Activated CD4-positive, alpha-beta T cell treated with anti-CD3 and anti-CD28 coated beads, Interleukin-2, amount 10 ng/mL, durations not matched to agents 7 days and 5 days (primary cell): ENCODE measurements at places on chromosomes 3 and 15.
A peak's percentile ranks its signal among the peaks of the same experiment; 100 is the strongest.

GRCh38 chr3:4322635-4323034 lies 19.5 kb downstream of the SETMAR start:
- no peak for DNase-seq
- peaks cover 6% of the 10 kb centered on the region for H3K36me3 ChIP-seq
- H3K4me3 ChIP-seq: no peak overlapping the region
- no peaks in the 10 kb centered on the region for H3K4me1 ChIP-seq
- no peaks in the 10 kb centered on the region for H3K27me3 ChIP-seq
- H3K27ac ChIP-seq: no peak overlapping the region

GRCh38 chr3:28476194-28476593 lies 127.6 kb upstream of the AZI2 start:
- no peaks in the 10 kb centered on the region for H3K36me3 ChIP-seq
- DNase-seq: no peak
- H3K4me1 ChIP-seq: no peaks in the 10 kb centered on the region

- H3K27ac ChIP-seq: no peak overlapping the region
- H3K4me3 ChIP-seq: no peak overlapping the region
- no peaks in the 10 kb centered on the region for H3K27me3 ChIP-seq
- no peaks in the 10 kb centered on the region for H3K36me3 ChIP-seq
- H3K4me1 ChIP-seq: no peaks in the 10 kb centered on the region
Observed at GRCh38 chr15:36428102-36428845, 151.2 kb upstream of the CDIN1 start.

- peak; percentile 87 for DNase-seq
- no peak overlapping the region for H3K4me3 ChIP-seq
- H3K27ac ChIP-seq: peak overlapping the region; percentile 5
- H3K4me1 ChIP-seq: peaks cover 49% of the 10 kb centered on the region
- H3K36me3 ChIP-seq: peaks cover 4% of the 10 kb centered on the region
- peaks cover 13% of the 10 kb centered on the region for H3K27me3 ChIP-seq
Observed at GRCh38 chr15:73972984-73973682, 19.0 kb downstream of the STOML1 start.

- DNase-seq: no peak
- no peaks in the 10 kb centered on the region for H3K4me1 ChIP-seq
- H3K27me3 ChIP-seq: no peaks in the 10 kb centered on the region
- H3K36me3 ChIP-seq: no peaks in the 10 kb centered on the region
Observed at GRCh38 chr3:116260491-116260890, 184.8 kb downstream of the LSAMP start.

- H3K4me3 ChIP-seq: no peak overlapping the region
- no peaks in the 10 kb centered on the region for H3K4me1 ChIP-seq
- peaks cover 31% of the 10 kb centered on the region for H3K36me3 ChIP-seq
- no peaks in the 10 kb centered on the region for H3K27me3 ChIP-seq
Observed at GRCh38 chr15:70048578-70049514, 48.9 kb downstream of the TLE3 start.

DNA sequence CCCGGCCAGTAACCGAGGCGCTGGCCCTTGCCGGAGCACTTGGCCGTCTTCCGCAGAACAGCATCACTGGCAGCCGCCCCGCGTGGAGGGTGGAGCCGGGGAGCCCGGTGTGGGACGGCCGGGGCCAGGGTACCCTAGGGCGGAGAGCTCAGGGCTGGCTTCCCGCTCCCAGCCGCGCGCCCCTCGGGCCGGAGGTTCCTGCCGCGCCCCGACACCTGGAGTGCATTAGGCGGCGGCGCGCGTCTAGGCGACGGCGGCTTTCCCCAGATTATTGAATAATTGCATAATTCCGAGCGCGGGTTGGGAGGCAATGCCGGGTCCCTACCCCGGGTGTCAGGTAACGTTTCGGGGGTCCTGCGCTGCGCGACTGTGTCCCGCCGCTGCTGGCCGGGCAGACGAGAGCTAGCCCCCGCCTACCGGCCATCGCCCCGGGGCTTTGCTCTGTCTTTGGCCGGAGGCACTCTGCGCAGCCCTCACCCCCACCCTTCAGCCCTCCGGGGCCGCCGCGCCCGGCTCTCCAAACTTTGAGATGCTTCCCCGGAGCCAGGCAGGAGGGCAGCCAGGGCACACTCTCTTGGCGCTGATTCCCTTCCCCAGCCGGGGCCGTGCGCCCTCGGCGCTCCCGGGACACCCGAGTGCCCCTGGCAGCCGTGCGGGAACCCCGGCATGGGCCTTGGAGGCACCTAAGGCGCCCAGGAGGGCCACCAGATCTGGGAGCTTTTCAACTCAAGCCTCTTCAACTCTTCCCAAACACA lies 749 bp downstream of the ITGA11 start:
- no peaks in the 10 kb centered on the region for H3K36me3 ChIP-seq
- no peak overlapping the region for H3K4me3 ChIP-seq
- no peaks in the 10 kb centered on the region for H3K4me1 ChIP-seq
- DNase-seq: no peak
- no peak overlapping the region for H3K27ac ChIP-seq
- peaks cover 66% of the 10 kb centered on the region for H3K27me3 ChIP-seq

- no peaks in the 10 kb centered on the region for H3K36me3 ChIP-seq
- H3K27me3 ChIP-seq: peaks cover 5% of the 10 kb centered on the region
- H3K4me1 ChIP-seq: peaks cover 18% of the 10 kb centered on the region
- DNase-seq: no peak
- H3K4me3 ChIP-seq: no peak overlapping the region
- H3K27ac ChIP-seq: no peak overlapping the region
Observed at GRCh38 chr3:168061332-168061996, 34.3 kb downstream of the GOLIM4 start.

GRCh38 chr15:31065824-31066223 lies 35.7 kb downstream of the TRPM1 start:
- no peaks in the 10 kb centered on the region for H3K36me3 ChIP-seq
- no peak for DNase-seq
- no peak overlapping the region for H3K4me3 ChIP-seq
- no peak overlapping the region for H3K27ac ChIP-seq
- H3K4me1 ChIP-seq: no peaks in the 10 kb centered on the region
- H3K27me3 ChIP-seq: peaks cover 2% of the 10 kb centered on the region

DNA sequence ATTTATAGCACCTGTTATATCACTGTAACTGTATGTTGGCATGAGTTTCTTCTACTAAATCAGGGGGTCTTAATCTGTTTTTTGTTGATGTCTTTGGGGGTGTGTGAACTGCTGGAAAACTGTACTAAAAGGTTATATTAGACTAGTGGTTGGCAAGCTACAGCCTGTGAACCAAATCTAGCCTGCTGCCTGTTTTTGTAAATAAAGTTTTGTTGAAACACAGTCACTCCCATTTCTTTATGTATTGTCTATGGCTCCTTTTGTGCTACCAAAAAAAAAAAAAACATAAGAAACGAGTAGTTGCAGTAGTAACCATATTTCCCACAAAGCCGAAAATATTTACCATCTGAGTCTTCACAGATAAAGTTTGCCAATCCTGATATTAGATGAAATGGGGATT lies 126.7 kb downstream of the AKAP13 start:
- H3K36me3 ChIP-seq: no peaks in the 10 kb centered on the region
- no peak overlapping the region for H3K27ac ChIP-seq

DNA sequence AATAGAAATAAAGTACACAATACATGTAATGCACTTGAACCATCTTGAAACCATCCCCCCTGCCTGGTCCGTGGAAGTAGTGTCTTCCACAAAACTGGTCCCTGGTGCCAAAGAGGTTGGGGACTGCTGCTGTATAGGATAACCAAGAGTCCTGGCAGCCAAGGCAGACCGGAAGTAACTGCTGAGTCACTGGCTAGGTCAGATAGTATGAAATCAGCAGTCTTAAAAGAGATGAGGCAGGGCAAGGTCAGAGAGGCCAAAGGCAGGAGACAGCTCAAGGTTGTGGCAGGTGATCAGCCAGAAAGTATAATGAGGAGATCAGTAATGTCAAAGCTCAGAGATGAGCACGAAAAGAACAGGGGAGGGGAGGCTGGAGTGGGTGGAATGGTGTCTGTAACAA lies 60.2 kb downstream of the MAP3K13 start:
- H3K27ac ChIP-seq: no peak overlapping the region
- no peak for DNase-seq
- H3K36me3 ChIP-seq: no peaks in the 10 kb centered on the region
- no peak overlapping the region for H3K4me3 ChIP-seq
- H3K27me3 ChIP-seq: peaks cover 17% of the 10 kb centered on the region

- H3K4me1 ChIP-seq: peaks cover 6% of the 10 kb centered on the region
- no peak for DNase-seq
- H3K36me3 ChIP-seq: no peaks in the 10 kb centered on the region
- H3K27ac ChIP-seq: no peak overlapping the region
Observed at GRCh38 chr3:122263058-122263457, 62.0 kb upstream of the CSTA start.

GRCh38 chr3:102718651-102719050 lies 283.8 kb downstream of the ZPLD1 start:
- H3K4me3 ChIP-seq: no peak overlapping the region
- H3K4me1 ChIP-seq: no peaks in the 10 kb centered on the region

GRCh38 chr15:68526269-68526668 lies 52.5 kb upstream of the CORO2B start:
- H3K4me1 ChIP-seq: peaks cover 40% of the 10 kb centered on the region
- DNase-seq: no peak
- no peak overlapping the region for H3K4me3 ChIP-seq

GRCh38 chr3:114716916-114717315 lies 423.1 kb downstream of the TIGIT start:
- H3K36me3 ChIP-seq: no peaks in the 10 kb centered on the region
- peaks cover 14% of the 10 kb centered on the region for H3K4me1 ChIP-seq

DNA sequence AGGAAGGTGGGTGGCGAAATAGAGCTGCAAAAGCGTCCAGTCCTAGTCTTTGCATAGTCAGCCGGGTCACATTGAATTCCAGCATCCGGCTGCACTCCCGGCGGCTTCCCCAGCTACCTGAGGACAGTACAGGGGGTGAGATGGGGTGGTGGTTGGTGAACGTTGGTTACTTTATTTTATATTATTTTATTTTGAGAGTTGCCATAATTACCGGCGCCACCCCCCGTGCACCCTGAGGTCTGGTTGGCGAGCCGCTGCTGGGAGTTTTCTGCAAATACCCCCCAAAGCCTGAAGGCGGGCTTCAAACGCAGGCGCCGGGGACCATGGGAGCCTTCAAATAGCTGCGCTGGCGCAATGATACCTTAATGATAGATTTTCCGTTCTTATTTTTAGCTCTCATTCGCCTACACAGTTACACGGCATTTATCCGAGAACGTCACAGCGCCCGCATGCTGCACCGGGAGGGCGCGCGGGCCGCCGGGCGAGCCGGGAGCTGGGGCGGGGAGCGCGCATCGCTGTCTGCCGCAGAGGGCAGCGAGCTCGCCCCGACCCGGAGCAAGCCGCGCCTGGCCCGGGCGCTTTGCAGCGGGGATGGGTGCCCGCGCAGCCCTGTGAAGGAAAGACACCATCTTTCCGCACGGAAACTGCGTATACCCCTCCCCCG lies 756 bp upstream of the RASGRF1 start:
- no peak overlapping the region for H3K4me3 ChIP-seq
- no peaks in the 10 kb centered on the region for H3K4me1 ChIP-seq
- no peak overlapping the region for H3K27ac ChIP-seq
- H3K27me3 ChIP-seq: peaks cover 60% of the 10 kb centered on the region
- H3K36me3 ChIP-seq: no peaks in the 10 kb centered on the region

DNA sequence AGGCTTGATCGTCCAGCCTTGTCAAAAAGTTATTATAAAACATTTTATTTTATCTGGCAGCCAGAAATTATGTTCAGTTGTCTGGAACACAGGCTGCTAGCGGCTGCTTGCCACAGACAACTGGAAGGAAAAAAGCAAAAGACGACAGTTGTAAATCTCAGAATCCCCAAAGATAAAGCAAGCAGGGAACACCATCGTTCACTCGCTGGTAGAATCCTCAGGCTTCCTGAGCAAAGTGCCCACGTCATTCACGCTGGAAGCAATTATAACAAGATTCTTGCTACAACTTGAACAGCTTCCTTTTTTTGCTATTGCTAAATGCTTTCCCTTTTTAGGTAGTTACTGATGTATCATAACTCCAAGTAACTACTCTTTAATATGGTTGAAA lies 33.6 kb downstream of the ADAMTS17 start:
- H3K4me1 ChIP-seq: no peaks in the 10 kb centered on the region
- DNase-seq: no peak
- H3K36me3 ChIP-seq: no peaks in the 10 kb centered on the region
- H3K27me3 ChIP-seq: no peaks in the 10 kb centered on the region
- no peak overlapping the region for H3K27ac ChIP-seq
- H3K4me3 ChIP-seq: no peak overlapping the region

GRCh38 chr3:4824926-4825325 lies 154.3 kb upstream of the BHLHE40 start:
- no peaks in the 10 kb centered on the region for H3K27me3 ChIP-seq
- peak overlapping the region; percentile 74 for H3K4me3 ChIP-seq
- no peak for DNase-seq

DNA sequence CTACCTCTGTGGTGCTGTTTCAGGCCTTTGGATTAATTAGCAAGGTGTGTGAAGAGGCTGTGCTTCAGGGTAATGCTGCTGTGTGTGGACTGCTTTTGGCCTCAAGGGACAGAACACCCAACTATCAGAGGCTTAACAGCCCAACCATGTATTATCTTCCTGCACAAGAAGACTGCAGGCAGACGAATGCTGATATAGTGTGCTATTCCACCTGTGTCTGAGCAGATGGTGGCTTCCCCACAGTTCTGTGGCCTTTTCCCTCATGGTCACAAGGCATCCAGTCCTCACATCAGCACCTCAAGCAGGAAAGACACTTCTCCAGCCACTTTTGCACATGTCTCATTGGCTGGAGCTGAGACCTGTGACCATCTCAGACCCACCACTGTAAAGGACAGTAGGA lies 76.6 kb downstream of the CHCHD6 start:
- no peak overlapping the region for H3K4me3 ChIP-seq
- no peak overlapping the region for H3K27ac ChIP-seq
- H3K36me3 ChIP-seq: no peaks in the 10 kb centered on the region
- no peaks in the 10 kb centered on the region for H3K27me3 ChIP-seq
- H3K4me1 ChIP-seq: peaks cover 8% of the 10 kb centered on the region

GRCh38 chr3:134810850-134811249 lies 15.8 kb downstream of the EPHB1 start:
- H3K27me3 ChIP-seq: peaks cover 36% of the 10 kb centered on the region
- no peak overlapping the region for H3K4me3 ChIP-seq
- DNase-seq: no peak
- no peak overlapping the region for H3K27ac ChIP-seq

DNA sequence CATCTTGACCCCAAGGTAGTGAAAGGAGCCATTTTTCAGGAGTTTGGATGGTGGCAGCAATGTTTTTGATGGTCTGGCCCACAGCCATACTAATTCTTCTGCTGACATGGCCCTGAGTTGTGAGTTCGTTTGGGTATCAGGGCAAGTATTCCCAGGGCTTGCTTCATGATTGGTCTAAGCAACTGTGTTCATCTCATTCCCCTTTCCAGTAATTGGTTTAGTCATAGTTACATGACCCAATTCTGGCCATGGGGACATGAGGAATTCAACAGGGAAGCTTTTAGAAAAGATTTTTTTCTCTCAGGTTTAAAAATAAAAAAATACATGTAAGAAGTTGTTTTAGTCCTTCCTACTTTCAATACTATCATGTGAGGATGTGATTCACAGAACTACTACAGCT lies 150.5 kb upstream of the NPHP3 start:
- H3K4me1 ChIP-seq: no peaks in the 10 kb centered on the region
- no peak overlapping the region for H3K27ac ChIP-seq
- H3K4me3 ChIP-seq: no peak overlapping the region
- no peak for DNase-seq

- no peaks in the 10 kb centered on the region for H3K36me3 ChIP-seq
- no peak overlapping the region for H3K4me3 ChIP-seq
- H3K27me3 ChIP-seq: no peaks in the 10 kb centered on the region
- peaks cover 11% of the 10 kb centered on the region for H3K4me1 ChIP-seq
- DNase-seq: no peak
- no peak overlapping the region for H3K27ac ChIP-seq
Observed at GRCh38 chr3:134060561-134061385, 31.0 kb upstream of the SLCO2A1 start.
